PC-9 (cell line): ENCODE measurements at places on chromosomes 6 and 20. TPM values are rescaled to one million over a fixed set of nuclear protein-coding genes. Genes with fewer than 3 reads are reported as not detected.

Gene C4A
- total RNA-seq, result 7.0 and 9.3 TPM in 2 replicates

Gene PREP
- total RNA-seq, result 35.8 and 36.7 TPM in 2 replicates

Gene VWA7
- 6.0 and 9.6 TPM in 2 replicates for total RNA-seq

Gene FERMT1
- 18.2 and 20.6 TPM in 2 replicates for total RNA-seq

DNA sequence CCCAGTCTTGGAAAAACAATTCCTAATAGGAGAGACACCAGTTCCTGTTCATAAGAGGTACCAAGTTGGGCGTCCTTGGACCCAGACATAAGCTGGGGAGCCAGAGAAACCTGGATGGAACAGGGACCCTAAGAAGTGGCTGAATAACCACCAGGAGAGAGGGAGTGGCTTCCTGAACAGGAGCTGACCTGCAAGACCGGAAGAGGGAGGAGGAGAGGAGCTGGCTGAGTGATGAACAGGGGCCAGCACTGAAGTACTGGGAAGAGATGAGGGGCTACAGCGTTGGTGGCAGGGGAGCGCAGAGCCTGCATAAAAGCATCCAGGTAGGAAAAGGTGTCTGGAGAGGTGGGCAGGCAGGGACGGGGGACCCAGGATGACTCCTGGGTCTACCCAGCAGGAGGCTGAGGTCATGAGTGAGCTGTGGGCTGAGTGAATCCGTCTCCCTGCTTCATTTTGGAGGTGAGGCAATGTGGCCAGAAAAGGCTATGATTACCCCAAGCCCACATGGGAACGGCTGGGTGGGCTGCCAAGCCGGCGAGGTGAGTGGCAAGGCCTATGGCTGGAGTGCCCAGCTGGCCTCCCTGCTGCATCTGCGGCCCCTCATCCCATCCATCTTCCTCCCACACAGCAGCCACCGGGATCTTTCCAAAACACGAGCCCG lies 34.4 kb upstream of the ZFAND3 start:
- no peak for DNase-seq

DNA sequence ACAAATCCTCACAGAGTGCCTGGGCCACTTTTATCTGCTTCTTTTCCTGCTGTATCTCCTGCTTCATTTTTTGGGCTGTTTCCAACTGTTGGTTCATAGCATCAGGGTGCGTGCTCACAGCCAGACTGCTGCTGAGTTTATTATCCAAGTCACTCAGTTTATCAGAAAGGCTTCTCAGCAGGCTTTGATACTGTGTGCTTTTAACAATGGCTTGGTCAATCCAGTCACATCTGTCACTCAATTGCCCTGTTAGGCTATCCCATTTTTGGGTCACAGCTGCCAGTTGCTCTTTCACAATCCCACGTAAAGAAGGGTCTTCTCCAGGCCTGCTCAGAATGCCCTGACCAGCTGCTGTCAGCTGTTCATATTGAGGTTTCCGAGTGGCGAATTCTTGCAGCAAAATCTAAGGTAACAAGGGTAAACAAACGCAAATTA lies 87.2 kb downstream of the DST start:
- DNase-seq, result no peak

GRCh38 chr6:43338243-43338642 lies 29.6 kb upstream of the CRIP3 start:
- DNase-seq, result no peak

DNA sequence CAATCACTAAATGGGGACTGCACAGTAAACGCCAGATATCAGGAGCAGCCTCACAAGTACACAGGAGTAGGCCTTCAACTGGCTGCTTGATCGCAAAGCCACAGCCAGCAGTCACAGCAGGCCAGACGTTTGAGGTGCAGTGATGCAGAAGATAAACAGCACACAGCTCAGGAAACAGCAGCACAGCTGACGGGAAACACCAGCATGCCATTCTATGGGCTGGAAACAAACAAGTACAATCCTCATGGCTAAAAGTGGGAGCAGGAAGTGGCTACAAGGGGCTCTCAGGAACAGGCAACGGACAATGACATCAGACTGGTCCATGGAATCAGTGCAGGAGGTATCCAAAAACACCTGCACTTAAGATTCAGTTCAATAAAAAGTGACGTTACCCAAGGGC lies 111.0 kb downstream of the DTNBP1 start:
- no peak for DNase-seq

GRCh38 chr6:139017227-139017626 lies 11.3 kb upstream of the ABRACL start:
- DNase-seq, result no peak

GRCh38 chr6:76840041-76840745 lies 623.1 kb downstream of the HTR1B start:
- DNase-seq, result no peak

- DNase-seq, result no peak
Measured at GRCh38 chr6:7579851-7580250, 10.1 kb upstream of the SNRNP48 start.

DNA sequence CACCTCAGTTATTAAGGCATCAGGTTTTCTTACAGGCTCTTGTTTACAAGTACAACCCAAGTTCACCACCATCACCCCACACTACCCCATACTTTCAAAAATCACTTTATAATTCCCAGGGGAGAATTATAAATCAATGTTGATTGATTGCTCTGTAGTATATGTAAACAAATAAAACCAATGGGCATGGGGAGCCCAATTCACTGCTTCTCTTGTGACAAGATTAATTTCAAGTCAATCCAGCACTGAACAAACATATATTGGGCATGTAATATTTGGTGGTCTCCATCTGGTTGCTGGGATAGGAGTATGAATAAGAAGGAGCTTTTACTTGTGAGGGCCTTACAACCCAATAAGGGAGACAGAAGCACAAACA lies 95.8 kb downstream of the CLVS2 start:
- no peak for DNase-seq

DNA sequence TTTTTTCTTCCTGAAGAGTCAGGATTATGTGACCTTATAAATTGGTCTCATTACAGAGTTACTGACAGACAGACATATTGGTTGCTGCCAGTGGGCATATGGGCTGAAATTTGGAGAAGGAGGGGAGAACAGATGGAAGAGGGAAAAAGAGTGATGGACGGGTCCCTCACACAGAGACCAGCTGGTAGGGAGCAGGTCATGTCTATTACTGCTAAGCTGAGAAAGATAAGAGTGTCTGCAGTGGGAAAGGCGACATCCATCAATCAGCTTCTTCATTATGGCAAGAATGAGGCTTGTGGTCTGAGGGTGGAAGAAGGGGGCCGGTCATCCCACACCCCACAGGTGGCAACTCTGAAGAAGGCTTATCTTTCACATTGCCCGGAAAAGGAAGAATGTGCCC lies 353.8 kb upstream of the RSPO3 start:
- no peak for DNase-seq

- DNase-seq, result no peak
Measured at GRCh38 chr6:121809211-121809610, 373.8 kb downstream of the GJA1 start.

- DNase-seq, result no peak
Measured at GRCh38 chr6:35166520-35166919, 25.4 kb upstream of the TCP11 start.

GRCh38 chr20:59013959-59014608 lies 5.1 kb upstream of the TUBB1 start:
- DNase-seq, result no peak

DNA sequence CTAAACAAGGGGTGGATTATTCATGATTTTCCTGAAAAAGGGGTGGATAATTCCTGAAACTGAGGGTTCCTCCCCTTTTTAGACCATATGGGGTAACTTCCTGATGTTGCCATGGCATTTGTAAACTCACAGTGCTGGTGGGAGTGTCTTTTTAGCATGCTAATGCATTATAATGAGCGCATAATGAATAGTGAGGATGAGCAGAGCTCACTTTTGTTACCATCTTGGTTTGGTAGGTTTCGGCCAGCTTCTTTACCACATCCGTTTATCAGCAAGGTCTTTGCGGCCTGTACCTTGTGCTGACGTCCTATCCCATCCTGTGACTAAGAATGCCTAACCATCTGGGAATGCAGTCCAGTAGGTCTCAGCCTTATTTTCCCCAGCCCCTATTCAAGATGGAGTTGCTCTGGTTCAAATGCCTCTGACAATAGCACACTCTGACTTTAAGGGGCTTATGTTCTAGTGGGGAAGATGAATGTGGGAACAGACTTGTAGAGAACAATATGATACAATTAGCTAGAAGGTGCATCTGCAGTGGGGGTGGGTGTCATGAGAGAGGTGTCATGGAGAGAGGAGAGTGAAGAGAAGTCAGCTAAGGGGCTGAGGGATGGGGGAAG lies 4.2 kb upstream of the GPR31 start:
- no peak for DNase-seq

- no peak for DNase-seq
Measured at GRCh38 chr6:75049308-75049707, 156.5 kb downstream of the COL12A1 start.

- no peak for DNase-seq
Measured at GRCh38 chr6:128363020-128363813, 157.2 kb downstream of the PTPRK start.

DNA sequence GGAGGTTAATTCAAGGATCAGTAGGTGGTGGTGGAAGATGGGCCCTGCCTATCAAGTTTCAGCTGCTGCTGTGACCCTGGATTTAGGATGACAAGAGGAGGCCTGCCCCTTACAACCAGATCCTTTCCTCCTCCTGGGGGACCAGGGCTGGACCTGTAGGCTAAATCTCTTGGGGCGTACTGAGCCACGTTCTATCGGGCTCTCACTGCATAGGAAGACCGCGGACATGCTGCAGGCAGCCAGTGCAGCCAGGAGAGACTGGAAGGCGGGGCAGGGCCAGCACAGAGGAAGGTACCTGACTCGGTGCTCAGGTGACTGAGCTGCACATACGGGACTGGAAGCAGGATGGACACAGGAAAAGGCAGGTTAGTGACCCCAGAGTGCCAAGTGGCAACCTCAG lies 8.5 kb upstream of the SLA2 start:
- no peak for DNase-seq

GRCh38 chr20:36267605-36268381 lies 31.5 kb downstream of the AAR2 start:
- DNase-seq, result no peak

- no peak for DNase-seq
Measured at GRCh38 chr6:2155206-2155605, 90.2 kb downstream of the GMDS start.

GRCh38 chr6:24492475-24492874 lies 2.3 kb upstream of the ALDH5A1 start:
- no peak for DNase-seq

GRCh38 chr6:105695461-105695860 lies 292.6 kb upstream of the PREP start:
- DNase-seq, result no peak

- no peak for DNase-seq
Measured at GRCh38 chr20:43755851-43756250, 29.0 kb upstream of the GTSF1L start.
